ENCODE measurements at places on chromosomes 12 and 14.

DNA sequence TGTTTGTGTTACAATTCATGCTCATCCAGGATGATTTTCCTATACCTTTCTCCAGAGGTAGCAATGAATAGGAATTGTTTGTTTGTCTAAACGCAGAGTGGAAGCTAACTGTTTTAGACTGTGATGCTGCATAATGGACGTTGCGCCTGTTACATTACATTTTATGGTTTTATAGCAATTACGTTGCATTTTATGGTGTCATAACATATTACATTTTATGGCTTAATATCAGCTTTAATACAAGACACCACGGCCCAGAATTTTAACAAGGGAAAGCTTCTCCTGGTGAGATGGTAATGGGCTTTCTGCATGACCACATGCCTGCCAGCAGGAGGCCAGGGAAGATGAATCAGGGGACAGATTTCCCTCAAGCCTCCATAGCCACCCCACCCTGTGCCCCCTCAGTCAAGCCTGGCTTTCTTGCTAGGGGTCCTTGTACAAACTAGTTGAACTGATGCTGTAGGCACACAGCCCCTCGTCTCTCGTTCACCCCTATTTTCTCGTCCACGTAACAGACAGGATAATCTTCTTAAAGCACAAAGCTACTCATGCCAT, 56.5 kb downstream of the HSPB8 start:
- H3K4me3 ChIP-seq, result no peak overlapping the region
- no peaks in the 10 kb centered on the region for H3K27me3 ChIP-seq
- H3K4me1 ChIP-seq, result no peaks in the 10 kb centered on the region
- H3K27ac ChIP-seq, result no peak overlapping the region
- DNase-seq, result no peak
- H3K36me3 ChIP-seq, result no peaks in the 10 kb centered on the region

- peaks cover 17% of the 10 kb centered on the region for H3K4me1 ChIP-seq
- H3K27ac ChIP-seq, result no peak overlapping the region
- H3K27me3 ChIP-seq, result no peaks in the 10 kb centered on the region
- H3K4me3 ChIP-seq, result no peak overlapping the region
- H3K36me3 ChIP-seq, result peaks cover 2% of the 10 kb centered on the region
Measured at GRCh38 chr12:111638556-111638955, 39.4 kb upstream of the ATXN2 start.

DNA sequence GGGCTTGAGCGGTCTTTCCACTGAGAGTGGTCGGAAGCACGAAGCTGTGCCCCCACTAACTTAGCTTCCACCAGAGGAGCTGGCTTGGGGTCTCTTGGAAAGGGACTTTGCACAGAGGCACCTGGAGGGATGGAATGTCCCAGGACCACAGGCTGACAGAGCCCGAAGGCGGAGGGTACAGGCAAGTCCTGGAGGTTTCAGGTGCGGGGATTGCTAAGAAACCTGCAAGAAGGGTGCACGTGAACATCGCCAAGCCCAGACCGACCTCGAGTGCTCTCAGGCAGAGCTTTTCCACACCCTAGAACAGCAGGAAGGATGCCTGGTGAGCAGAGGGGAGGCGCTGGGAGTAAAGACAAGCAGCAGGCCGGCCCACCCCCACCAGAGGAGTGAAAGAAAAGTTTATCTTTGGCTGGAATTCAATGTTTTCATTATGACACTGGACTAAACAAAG, 61.6 kb downstream of the SERPINA3 start:
- no peaks in the 10 kb centered on the region for H3K27me3 ChIP-seq
- H3K4me1 ChIP-seq, result peaks cover 5% of the 10 kb centered on the region
- DNase-seq, result peak; percentile 65
- no peak overlapping the region for H3K4me3 ChIP-seq
- no peaks in the 10 kb centered on the region for H3K36me3 ChIP-seq

DNA sequence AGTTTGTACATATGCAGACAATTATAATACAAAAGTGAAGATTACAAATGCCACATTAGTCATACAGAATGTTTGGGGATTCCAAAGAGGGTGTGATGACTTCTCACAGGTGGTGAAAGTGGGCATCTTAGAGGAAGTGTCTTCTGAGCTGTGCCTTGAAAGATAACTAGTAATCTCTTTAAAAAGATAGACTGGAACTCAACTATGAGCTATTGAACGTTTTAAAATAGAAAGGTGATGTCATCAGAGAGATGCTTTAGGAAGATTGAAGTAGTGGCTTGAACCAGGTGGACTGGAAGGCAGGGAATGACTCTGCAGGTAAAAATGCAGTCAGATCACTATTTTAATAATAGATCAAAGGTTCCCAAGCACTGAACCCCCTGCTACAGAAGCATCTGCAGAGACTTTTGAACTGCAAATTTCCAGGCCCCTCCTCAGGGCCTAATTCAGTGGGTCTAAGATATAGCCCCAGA, 50.3 kb downstream of the SYT1 start:
- H3K36me3 ChIP-seq, result no peaks in the 10 kb centered on the region
- H3K27me3 ChIP-seq, result no peaks in the 10 kb centered on the region
- no peak overlapping the region for H3K4me3 ChIP-seq
- H3K27ac ChIP-seq, result no peak overlapping the region

DNA sequence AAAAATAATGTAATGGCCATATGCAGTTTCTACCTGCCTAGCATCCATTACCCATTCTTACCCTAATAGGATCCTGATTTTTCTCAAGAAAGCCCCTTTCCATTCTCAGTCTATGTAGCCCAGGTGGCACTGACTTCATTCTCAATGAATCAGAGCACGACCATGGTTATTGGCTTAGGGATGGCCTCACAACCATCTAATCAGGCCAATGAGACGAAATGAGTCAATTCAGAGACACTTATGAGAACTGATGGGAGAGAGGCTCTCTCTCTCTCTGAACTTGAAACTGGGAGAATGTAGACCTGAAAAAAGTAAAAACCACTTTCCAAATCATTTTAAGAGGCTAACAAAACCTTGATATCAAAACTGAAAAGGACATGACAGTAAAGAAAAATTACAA, 45.3 kb upstream of the OXA1L start:
- H3K27ac ChIP-seq, result no peak overlapping the region
- no peak for DNase-seq
- H3K4me1 ChIP-seq, result no peaks in the 10 kb centered on the region

DNA sequence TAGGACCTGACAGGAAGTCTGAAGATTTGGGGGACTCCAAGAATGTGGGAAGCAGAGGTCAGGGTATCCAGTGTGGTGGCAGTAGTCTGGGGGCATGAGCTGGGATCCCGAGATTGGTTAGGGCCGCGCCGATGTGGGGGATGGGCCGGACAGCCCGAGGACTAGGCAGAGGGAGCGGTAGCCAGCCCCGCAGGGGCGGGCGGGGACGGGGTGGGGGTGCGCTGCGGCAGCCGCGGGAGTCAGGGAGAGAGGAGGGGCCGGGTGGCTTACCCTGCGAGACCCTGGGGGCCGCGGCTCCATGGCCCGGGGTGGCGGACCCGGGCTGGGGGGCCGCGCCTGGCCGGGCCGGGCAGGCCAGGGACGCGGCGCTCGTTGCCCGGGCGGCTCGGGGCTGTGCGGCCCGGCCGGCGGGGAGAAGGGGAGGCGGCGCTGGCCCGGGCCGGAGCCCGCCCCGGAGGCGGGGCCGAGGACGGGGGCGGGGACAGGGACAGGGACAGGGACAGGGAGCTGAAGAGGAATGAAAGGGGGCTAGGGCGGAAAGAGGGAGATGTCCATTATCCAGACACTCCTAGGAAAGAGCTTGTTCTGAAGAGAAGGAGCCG, 5.6 kb downstream of the ZNF385A start:
- H3K4me3 ChIP-seq, result peak overlapping the region; percentile 57
- H3K4me1 ChIP-seq, result peaks cover 6% of the 10 kb centered on the region
- no peaks in the 10 kb centered on the region for H3K27me3 ChIP-seq
- H3K27ac ChIP-seq, result no peak overlapping the region

- no peaks in the 10 kb centered on the region for H3K27me3 ChIP-seq
- no peak overlapping the region for H3K4me3 ChIP-seq
- H3K27ac ChIP-seq, result peak overlapping the region; percentile 13
- peaks cover 9% of the 10 kb centered on the region for H3K4me1 ChIP-seq
- peaks cover 2% of the 10 kb centered on the region for H3K36me3 ChIP-seq
Measured at GRCh38 chr14:50319721-50320120, 7.6 kb downstream of the DMAC2L start.

Measured in IMR-90 (cell line).